ENCODE measurements at places on chromosomes 3 and 15. TPM values are rescaled to one million over a fixed set of nuclear protein-coding genes. Genes with fewer than 3 reads are reported as not detected.

TRH gene
- not detected for total RNA-seq

ESYT3 gene
- 0.26 TPM for total RNA-seq

CLDN18 gene
- not detected for total RNA-seq

TM6SF1 gene
- total RNA-seq: 0.50 TPM

NSUN3 gene
- total RNA-seq: 12.3 TPM

ANKRD63 gene
- total RNA-seq: not detected

CD86 gene
- total RNA-seq: not detected

CFAP20DC gene
- 1.1 TPM for total RNA-seq

MYZAP gene
- 0.66 TPM for total RNA-seq

FBXO40 gene
- not detected for total RNA-seq

MYEF2 gene
- total RNA-seq: 12.4 TPM

ARNT2 gene
- 6.5 TPM for total RNA-seq

NR2E3 gene
- 0.06 TPM for total RNA-seq

GTF2A2 gene
- total RNA-seq: 20.8 TPM

PIGZ gene
- total RNA-seq: 5.4 TPM

OXTR gene
- 0.79 TPM for total RNA-seq

CPNE4 gene
- total RNA-seq: not detected

CDHR4 gene
- total RNA-seq: 0.06 TPM

SMCO1 gene
- not detected for total RNA-seq

GOLGA8S gene
- 0.06 TPM for total RNA-seq

FBXL22 gene
- total RNA-seq: 0.50 TPM

SCN5A gene
- total RNA-seq: 0.56 TPM

PLS1 gene
- total RNA-seq: 0.66 TPM

ROBO2 gene
- total RNA-seq: 3.2 TPM

NMNAT3 gene
- 2.1 TPM for total RNA-seq

SNX33 gene
- total RNA-seq: 28.0 TPM

GOLGA8B gene
- total RNA-seq: 13.9 TPM

NT5DC2 gene
- 47.2 TPM for total RNA-seq

GP5 gene
- total RNA-seq: 0.26 TPM

ANKUB1 gene
- not detected for total RNA-seq

LRRIQ4 gene
- 0.06 TPM for total RNA-seq

REC114 gene
- total RNA-seq: not detected

HEXA gene
- total RNA-seq: 81.2 TPM

CAMP gene
- total RNA-seq: not detected

GHRL gene
- total RNA-seq: not detected

SOX2 gene
- not detected for total RNA-seq

CDCP1 gene
- 7.7 TPM for total RNA-seq

NUSAP1 gene
- total RNA-seq: 48.2 TPM

PPP4R2 gene
- total RNA-seq: 65.4 TPM

C3orf85 gene
- not detected for total RNA-seq

PPP1R14D gene
- not detected for total RNA-seq

ARPIN gene
- 15.5 TPM for total RNA-seq

RBSN gene
- total RNA-seq: 25.9 TPM

FAM162A gene
- total RNA-seq: 19.8 TPM

CCNDBP1 gene
- 65.0 TPM for total RNA-seq

Measured in aortic smooth muscle cell (primary cell).